ENCODE measurements at places on chromosomes 12 and 14.

GRCh38 chr12:103369929-103370328 is 125.8 kb downstream of the C12orf42 start:
- DNase-seq: no peak

- no peak for DNase-seq
Measured at GRCh38 chr12:116528065-116528464, 31.1 kb upstream of the MAP1LC3B2 start.

DNA sequence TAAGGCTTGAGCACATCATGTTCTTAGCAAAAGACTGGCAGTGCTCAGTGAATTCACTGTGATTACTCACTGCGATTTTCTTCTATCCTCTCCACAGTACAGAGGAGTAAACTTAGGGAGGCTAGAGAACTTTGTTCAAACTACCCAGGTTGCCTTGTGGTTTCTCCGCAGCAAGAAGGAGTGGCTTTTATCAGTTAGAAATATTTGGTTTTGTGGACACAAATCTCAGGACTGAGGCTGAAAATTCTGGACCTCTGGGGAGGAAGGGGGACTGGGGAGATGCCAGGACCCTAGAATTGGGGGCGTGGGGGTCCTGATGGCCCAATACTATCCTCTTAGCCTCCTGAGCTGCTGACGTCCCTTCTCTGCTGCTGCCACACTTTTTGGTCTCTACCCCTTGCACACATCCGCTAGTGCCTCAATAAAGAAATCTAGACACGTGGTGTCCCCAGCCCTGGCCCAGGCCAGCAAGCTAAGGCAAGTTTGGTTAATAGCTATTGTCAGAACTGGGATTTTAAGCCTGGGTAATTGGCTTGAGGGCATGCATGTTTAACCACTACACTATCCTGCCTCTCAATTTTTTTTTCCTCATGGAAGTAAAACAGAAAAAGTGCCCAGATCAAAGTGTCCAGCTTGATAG is 842 bp downstream of the OAS2 start:
- DNase-seq: no peak

DNA sequence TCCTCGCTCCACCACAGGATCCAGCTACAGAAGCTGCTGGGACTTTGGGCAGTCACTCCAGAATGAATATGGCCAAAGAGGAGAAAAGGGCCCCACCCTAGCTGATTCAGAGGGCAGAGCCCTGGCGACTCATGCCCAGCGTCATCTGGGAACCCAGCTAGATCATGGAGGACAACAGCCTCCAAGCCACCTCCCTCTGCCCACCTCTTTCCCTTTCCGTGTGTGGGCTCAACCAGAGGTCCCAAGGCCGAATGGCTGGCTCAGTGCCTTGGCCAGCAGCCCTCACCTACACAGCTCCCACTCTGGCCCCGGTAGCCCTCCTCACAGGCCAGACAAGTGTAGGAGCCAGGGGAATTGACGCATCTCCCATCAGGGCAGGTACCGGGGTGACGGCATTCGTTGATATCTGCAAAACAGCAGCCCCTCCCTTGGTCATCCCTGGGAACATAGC is 17.4 kb downstream of the ISCA2 start:
- no peak for DNase-seq
